Inflammatory macrophage treated with lipopolysaccharide for 4 hours (primary cell): ENCODE measurements at places on chromosomes 16 and 17.

GRCh38 chr16:10619271-10619849, 39.0 kb upstream of the EMP2 start:
- DNase-seq = peak; percentile 59

- DNase-seq = no peak
Observed at GRCh38 chr16:12515346-12515745, 288.3 kb downstream of the CPPED1 start.

GRCh38 chr17:45748731-45749310, 35.3 kb upstream of the CRHR1 start:
- no peak for DNase-seq

GRCh38 chr17:16190703-16191360, 24.5 kb downstream of the NCOR1 start:
- no peak for DNase-seq

GRCh38 chr16:21638573-21638975, 13.8 kb downstream of the IGSF6 start:
- DNase-seq = no peak

DNA sequence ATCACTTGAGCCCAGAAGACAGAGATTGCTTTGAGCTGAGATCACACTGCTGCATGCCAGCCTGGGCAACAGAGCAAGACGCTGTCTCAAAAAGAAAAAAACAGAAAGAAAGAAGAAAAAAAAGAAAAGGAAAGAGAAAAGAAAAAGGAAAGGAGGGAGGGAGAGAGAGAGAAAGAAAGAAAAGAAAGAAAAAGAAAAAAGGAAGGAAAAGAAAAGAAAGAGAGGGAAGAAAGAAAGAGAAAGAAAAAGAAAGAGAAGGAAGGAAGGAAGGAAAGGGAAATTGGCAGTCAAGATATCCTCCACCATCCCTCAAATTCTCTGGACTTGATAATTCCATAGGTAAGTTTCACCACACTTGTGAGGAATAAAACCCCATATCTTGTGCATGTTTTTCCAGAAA, 71.4 kb upstream of the WSB1 start:
- no peak for DNase-seq

DNA sequence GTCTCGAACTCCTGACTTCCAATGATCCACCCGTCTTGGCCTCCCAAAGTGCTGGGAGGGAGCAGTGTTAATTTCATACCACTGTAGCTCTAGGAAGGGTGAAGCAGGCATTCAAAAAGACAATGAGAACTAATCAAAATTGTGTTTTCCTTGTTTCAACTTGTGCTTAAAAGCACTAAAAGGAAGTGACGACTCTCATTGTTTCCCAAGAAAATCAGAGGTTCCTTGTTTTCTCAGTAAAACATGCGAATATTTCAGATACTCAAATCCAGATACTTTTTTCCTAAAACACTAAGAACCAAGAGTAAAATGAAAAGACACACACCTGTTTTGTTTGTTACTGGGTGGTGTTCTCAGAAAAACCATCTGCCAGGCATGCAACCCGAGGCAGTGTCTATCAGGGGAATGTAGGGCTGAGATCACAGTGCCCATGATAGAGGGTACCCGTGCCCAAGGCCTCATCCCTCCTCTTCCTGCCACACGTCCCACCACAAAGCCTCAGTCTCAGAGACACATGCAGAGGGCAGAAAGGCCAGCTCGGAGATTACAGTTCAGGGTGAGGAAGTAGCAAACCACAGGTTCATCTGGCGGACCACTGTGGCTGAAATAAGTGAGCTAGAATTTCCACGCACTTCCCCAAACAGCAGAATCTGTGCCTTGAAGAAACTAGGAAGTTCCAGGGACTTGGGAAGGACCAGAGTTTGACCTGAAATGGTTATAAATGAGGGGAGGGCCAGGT, 33.7 kb downstream of the GINS3 start:
- DNase-seq = peak; percentile 73
